SW 1271 (cell line): ENCODE measurements at places on chromosomes 7 and 10.

- DNase-seq: no peak
Measured at GRCh38 chr10:87646192-87646909, 13.3 kb upstream of the PAPSS2 start.

- no peak for DNase-seq
Measured at GRCh38 chr7:10484767-10485166, 488.9 kb upstream of the PHF14 start.

DNA sequence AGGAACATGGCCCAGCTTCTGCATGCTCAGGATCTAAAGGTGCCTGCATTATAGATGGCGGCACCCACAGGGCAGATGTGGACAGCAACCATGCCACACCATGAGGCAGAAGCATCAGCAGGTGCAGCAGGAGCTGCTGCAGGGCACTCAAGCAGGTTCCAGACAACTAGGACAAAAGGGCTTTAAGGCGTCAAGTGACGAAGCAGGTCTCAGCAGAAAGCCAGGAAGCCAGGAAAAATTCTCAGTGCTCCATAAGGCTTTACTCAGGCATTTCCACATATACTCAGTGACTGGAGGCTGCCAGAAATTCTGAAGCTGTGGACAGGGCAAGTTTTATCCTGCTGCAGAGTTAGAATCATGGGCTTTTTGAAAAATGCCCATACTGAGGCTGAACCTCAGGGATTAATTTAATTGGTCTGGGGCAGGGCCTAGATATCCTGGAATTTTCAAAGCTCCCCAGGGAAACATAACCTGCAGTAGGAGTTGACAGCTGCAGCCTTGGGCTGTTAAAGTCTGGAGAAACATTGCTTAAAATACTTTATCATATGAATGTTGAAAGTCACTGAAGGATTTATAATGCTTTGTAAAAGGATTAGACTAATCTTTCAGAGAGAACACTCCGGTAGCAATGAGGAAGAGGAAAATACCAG is 68.1 kb upstream of the RNF148 start:
- no peak for DNase-seq

DNA sequence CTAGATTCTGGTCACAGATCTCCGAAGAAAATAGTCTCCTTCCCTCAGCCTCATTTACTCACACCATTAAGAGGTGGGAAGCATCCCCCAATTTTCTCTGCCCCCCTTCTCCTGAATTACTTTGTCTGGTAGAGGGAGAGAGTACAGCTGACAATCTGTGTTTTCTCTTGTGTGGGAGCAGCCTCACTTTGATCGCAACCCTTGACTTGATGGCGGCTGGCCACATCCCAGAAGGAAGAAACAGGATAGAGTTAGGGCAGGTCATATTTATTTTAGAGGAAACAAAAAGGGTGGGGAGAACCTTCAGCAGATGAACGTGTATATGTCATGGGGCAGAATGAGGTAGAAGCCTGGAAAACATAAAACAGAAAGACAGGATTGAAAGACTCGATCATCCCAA is 82.4 kb upstream of the FAM171A1 start:
- no peak for DNase-seq

DNA sequence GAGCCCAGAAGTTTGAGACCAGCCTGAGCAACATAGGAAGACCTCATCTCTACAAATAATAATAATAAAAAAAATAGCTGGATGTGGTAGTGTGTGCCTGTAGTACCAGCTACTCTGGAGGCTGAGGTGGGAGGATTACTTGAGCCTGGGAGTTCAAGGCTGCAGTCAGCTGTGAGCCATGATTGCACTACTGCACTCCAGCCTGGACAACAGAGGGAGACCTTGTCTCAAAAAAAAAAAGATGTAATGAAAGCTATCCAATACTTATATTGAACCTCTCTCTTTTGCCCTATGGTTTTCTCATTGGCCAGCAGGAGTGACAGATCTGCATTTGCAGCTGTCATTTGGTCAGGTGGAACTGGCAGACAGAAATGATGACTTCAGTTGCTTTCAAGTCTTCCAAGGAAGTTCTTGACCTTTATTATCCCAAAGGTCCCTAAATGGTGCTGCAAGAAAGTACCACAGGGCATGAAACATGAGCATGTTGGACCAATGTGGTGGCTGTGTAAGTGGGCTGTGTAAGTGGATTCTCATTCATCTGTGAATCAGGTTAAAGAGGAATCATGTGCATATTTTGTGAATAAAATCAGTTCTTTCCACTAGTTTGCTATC is 99.4 kb downstream of the CALD1 start:
- no peak for DNase-seq

- DNase-seq: no peak
Measured at GRCh38 chr7:157461573-157462418, 125.0 kb downstream of the DNAJB6 start.

DNA sequence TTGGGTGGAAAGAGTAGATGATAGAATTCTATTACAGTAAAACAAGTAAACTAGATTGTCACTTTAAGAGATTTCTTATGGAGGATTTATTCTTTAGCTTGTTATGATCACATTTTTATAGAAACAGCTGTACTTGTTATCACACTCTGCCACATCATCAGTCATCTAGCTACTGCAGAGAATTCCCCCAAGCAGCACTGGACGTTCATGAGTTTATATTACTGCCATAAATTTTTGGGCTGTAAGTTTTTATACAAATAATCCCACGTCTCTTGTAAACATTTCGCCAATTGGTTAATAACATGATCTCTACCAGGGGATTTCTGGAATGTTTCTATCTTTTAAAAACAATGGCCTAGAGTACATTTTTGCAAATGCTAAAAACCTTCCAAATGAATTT is 238.8 kb downstream of the POLR1F start:
- DNase-seq: no peak

- no peak for DNase-seq
Measured at GRCh38 chr7:48098846-48099245, 9.8 kb downstream of the UPP1 start.

DNA sequence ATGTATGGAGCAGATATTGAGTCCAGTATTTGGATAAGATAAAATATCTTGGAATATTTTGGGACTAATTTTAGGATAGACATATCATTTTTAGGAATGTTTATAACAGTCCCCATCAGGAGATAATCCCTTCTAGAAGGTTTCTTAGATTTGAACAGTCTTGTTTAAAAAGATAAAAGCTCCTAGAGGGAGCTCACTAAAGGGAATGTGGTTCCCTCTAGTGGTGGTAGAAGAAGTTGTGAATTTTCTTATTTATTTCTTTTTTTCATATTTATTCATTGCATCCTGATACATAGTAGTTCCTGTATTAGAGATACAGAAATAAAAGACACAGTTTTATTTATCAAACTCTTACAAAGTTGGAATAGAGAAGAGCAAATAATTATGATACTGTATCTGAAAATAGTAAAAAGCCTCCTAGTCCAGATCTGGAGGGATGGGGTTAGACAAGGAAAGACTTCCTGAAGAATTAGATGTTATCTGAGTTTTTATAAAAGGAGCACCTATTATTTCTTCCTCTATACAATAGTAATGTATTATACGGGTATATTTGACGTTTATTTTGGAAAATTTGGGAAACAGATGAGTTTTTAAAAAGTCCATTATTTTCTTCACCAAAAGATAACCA is 24.5 kb upstream of the KLF14 start:
- peak; percentile 59 for DNase-seq

DNA sequence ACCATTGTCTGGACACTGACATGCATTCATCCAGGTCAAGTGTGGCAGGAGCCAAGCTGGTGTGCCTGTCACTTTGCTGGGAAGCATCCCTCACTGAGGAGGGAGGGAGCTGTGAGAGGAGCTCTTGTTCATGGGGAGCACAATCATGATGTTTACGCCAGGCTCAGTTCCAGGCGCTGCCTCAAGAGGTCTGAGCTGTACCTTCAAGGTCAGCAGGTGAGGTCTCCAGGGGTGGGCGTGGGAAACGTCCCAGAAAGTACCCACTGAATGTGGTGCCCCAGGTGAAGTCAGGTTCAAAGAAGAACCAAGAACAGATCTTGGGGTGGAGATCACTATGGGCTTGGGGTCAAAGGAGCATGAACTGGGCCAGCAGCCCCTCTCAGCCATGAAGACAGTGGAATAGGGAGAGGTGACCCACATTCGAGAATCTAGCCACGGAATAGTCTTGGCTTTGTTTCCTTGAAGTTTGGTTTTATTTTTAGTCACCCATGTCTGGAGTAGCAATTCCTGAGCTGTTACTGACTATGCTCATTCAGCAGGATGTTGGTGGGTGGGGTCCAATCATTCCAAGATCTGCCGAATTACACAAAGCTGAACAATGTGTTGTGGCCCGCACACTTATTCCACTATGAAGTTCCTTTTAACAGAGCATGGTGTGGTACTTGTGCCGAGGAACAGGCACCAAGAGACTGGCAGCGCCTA is 29.3 kb downstream of the NPS start:
- DNase-seq: no peak

GRCh38 chr7:106660862-106661720 is at the start of gene CCDC71L:
TSS of gene CCDC71L (minus strand) at chr7:106661158. CDS start at chr7:106660896, 262 bp downstream.
- DNase-seq: peak; percentile 92

DNA sequence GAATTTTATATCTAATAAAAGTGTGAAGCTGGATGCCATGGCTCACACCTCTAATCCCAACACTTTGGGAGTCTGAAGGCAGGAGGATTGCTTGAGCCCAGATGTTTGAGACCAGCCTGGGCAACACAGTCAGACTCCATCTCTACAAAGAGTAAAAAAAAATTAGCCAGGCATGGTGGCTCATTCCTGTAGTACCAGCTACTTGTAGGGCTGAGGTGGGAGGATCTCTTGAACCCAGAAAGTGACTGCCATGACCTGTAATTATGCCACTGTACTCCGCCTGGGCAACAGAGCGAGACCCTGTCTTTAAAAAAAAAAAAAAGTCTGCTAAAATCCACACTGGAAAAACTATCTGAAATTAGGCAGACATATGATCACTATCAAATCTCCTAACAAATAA is 7.6 kb downstream of the JMJD1C start:
- DNase-seq: no peak

GRCh38 chr7:6432781-6433180 is 15.0 kb downstream of the DAGLB start:
- no peak for DNase-seq

DNA sequence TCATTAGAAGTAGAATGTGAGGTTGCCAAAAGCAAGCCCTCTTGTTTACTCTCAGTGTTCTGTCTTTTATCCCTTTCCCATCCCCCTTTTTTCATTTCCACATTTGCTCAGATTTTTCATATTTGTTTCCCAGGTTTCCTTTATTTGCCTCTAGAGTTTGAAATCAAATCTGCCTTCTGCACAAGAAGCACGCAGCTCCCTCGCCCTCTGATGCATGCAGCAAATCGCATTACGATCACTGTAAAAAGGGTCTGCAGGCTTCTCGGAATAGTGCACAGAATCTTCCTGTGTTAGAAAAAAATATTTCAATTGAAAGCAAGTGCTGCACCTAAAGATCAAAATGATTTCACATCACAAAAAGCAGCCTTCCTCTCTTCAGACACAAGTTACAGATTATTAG is 129.0 kb downstream of the GPAM start:
- DNase-seq: no peak

GRCh38 chr10:102644066-102644645 is at the start of gene TRIM8:
TSS of gene TRIM8 (plus strand) at chr10:102644479. CDS start at chr10:102644618, 139 bp downstream.
- peak; percentile 43 for DNase-seq

GRCh38 chr7:83799333-83799732 is 150.4 kb upstream of the SEMA3E start:
- DNase-seq: no peak

DNA sequence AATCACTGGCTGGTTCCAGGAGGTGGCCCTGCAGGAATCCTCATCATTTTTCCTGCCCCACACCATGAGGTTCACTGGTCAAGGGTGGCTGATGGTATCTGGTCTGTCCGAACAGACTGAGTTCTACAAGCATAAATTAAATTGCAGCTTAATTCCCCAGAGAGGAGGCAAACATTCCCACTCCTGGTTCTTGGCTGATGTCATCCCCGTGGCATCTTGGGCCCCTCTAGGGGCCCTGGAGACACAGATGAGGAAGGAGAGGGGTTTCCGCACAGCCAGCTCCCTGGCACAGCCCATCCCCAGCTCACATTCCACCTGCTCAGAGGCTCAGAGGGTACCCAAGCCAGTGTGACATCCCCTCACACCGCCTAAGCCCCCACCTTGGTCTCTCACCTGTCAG is 5.3 kb upstream of the KLRG2 start:
- no peak for DNase-seq

GRCh38 chr10:78231939-78232338 is 198.3 kb downstream of the RPS24 start:
- DNase-seq: no peak

DNA sequence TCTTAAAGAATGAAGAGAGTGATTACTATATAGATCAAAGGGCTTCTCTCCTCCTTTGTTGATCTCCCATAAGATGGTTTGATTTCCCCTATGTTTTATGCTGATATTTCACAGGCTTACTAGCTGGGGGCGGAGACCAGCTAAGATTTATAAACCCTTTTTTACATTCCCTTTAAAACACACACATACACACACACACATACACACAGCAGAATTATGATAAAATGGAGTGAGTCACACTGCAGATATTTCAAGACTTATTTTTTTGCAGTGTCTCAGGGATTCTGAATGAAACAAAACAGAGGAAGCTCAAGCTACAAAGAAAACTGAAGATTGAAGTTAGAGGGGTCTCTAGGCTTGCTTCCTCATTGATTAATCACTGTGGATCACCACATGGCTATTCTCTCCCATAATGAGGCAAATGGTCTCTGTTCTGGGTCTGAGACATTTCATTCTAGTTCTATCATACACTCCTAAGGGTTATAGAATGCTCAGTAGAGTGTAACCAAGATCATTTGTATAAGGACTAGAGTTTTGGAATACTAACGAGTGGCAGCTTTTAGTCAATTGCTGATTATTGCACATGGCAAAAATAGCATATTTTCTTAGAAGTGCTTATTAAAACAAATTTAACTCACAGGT is 18.6 kb downstream of the INA start:
- no peak for DNase-seq

DNA sequence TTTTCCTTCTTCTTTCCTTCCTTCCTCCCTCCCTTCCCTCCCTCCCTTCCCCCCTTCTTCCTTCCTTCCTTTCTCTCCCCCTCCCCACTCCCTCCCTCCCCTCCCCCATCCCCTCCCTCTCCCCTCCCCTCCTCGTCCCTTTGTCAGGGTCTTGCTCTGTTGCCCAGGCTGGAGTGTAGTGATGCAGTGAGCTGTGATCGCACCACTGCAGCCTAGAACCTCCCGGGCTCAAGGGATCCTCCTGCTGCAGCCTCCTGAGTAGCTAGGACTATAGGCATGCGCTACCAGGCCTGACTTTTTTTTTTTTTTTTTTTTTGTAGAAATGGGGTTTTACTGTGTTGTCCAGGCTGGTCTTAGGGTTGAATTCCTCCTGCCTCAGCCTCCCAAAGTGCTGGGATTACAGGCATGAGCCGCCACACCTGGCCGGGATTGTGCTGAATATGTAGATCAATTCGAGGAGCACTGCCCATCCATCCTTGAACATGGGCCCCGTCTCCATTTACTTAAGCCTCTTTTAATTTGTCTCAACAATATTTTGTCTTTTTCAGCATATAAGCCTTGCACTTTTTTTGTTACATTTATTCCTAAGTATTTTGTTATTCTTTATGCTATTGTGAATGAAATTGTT is 23.4 kb downstream of the GRIFIN start:
- no peak for DNase-seq

- DNase-seq: no peak
Measured at GRCh38 chr10:5460468-5461202, 38.7 kb downstream of the CALML5 start.
